ENCODE measurements at places on chromosomes 11 and 22.

- no peak for DNase-seq
Observed at GRCh38 chr11:92848578-92848977, 120.9 kb upstream of the MTNR1B start.

- peak; percentile 78 for DNase-seq
Observed at GRCh38 chr22:46563381-46564083, 26.1 kb upstream of the CELSR1 start.

DNA sequence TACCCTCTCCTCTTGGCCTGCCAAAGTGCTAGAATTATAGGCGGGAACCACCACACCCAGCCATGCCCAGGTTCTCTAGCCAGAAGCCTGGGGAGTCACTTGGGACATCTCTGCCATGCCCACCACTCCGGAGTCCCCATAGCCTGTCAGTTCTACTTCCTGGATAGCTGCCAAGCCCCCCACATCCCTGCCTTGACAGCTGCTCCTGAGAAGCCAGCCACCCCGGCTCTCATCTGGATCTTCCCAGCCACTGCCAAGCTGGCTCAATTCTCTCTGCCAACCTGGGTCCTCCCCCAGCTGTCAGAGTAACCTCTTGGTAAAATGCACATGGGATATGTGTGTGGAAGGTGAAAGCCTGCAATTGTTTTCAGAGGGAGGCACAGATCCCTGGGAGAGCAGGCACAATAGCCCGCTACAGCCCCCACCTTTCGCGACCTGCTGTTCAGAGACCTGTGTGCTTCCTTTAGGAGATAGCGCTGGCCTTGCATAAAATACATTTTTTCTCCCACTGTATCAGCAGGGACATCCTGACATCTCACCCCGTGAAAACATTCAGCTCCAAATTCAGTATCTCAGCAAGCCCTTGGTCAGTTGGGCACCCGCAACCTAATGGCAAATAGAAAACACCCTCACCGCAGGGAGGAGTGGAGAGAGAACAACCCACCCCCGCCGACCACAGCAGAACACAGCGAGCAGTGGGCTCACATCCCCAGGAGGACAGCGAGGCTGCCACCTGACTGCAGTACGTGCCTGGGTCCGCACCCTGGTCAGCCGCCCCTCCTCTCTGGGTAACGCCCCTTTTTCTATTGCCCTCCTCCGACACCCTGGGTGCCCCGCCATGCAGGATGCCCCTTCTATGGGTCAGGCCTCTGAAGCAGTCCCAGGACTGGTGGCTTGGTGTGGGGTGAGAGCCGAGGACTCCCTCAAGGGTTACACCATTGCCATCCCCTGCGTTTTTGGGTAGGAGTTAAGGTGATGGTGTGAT lies 1342.2 kb downstream of the BRD1 start:
- DNase-seq, result peak; percentile 2

GRCh38 chr22:41330169-41330568 lies 28.8 kb downstream of the ZC3H7B start:
- DNase-seq, result no peak

All from CD4-positive, alpha-beta T cell treated with Interleukin-4 for 1 hour (primary cell).